ENCODE measurements at places on chromosomes 4 and X. TPM values are rescaled to one million over a fixed set of nuclear protein-coding genes. Genes with fewer than 3 reads are reported as not detected.

The GPRIN3 gene
- total RNA-seq = not detected

The C1GALT1C1 gene
- total RNA-seq = 17.0 TPM

The NALF2 gene
- 0.33 TPM for total RNA-seq

The BGN gene
- total RNA-seq = 2.6 TPM

The TBC1D8B gene
- total RNA-seq = 7.3 TPM

The TMEM150C gene
- 0.59 TPM for total RNA-seq

The NKX6-1 gene
- not detected for total RNA-seq

The ENAM gene
- not detected for total RNA-seq

The HHIP gene
- 2.8 TPM for total RNA-seq

The CACNA1F gene
- total RNA-seq = not detected

DNA sequence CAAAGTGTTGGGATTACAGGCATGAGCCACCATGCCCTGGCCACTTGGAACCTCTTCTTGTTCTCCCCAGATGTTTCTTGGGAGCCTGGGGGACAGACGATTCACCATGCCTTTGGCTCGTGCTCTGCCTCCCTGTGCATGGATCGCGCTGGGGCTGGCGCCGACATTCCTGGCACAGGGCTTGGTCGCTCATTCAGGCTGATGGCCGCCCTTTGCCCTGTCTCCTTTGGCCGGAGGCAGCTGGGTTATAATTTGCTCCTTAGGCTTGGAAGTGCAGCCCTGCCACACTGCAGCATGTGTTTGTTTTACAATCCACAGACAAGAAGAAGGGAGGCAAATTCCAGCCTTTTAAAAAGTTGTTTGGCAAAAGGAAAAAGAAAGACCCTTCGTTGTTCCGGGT lies 115.3 kb downstream of the AASDH start:
- DNase-seq = no peak

GRCh38 chr4:65498606-65499005 lies 171.7 kb downstream of the EPHA5 start:
- no peak for DNase-seq

DNA sequence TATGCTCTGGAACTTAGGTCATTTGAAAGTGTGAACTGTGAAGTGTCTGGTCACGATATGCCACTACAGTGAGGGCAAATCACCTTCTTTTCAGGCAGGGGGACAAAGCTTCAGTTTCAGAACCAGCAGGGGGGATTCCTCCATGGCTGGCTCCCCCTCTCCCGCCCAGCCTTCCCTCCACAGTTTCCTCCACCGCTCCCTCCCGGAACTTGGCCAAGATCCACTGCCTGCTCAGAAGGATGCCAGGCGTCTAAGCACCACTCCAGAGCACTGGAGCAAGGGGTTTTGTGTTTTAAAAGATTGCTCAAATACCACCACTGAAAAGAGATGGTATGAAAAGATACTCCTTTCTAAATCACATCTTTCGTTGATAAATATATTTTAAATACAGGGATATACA lies 126.9 kb downstream of the ELOVL6 start:
- DNase-seq = no peak

DNA sequence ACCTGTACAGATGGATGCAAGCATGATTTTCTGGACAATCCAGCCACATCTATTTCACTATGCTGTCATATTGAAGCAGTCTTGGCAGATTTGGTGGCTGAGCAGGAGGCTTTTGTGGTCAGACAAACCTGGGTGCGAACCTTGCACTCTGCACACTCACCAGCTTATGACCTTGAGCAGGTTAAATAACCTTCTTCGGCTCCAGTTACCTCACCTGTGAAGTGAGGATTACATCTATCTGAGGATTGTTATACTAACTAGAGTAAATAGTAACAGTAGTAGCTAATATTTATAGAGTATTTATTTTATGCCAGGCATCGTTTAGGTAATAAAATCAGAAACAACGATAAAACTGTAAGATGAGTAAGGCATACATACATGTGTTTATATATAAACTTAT lies 150.0 kb downstream of the PPP3CA start:
- no peak for DNase-seq

GRCh38 chrX:45900766-45901615 lies 644.2 kb downstream of the ZNF674 start:
- no peak for DNase-seq

GRCh38 chr4:122855353-122855890 lies 28.8 kb downstream of the FGF2 start:
- DNase-seq = no peak

DNA sequence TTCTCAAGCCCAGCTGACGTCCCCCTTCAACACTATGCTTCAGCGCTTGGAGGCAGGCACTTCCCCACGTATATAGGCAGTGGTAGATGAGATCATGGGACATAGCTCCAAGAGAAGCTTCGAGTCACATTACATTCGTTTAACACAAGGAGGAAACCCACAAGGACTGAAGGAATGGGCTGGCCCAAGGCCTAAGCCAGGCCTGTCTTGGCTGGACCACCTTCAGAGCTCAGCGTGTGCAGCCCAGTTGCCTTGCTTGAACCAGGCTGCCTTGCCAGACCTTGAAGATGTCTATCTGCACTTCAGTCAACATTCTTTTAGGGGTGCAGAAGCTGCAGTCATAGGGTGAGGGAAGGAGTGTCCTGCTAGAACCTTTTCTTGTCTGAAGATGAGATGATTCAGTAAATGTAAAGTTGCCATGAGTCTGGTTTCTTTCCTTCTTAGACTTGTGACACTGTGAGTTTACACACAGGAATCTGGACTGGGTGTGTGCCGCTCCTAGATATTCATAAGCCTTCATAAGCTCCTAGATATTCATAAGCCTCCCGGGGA lies 144.1 kb upstream of the RBPJ start:
- DNase-seq = peak; percentile 28

GRCh38 chr4:66949419-66949818 lies 595.9 kb downstream of the CENPC start:
- DNase-seq = no peak

DNA sequence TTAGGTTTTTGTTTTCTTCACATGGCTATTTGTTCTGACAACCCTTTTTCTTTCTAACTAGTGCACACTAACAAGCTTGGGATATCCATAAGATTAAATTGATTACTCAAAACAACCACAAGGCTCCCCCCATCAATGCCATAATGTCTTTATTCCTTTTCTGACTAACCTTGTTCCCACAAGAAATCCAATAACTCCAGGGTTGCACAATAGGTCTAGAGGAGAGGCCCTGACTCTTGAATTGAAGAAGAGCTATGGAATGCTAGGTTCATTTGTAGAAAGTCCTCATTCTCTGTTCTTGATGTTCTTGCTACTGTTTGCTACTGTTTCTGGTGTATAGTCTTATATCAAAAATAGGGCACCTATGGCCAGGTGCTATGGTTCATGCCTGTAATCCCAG lies 71.0 kb downstream of the PRRG1 start:
- peak; percentile 51 for DNase-seq

- DNase-seq = no peak
These were observed 27.8 kb upstream of the NXF3 start for GRCh38 chrX:103120748-103121147.

DNA sequence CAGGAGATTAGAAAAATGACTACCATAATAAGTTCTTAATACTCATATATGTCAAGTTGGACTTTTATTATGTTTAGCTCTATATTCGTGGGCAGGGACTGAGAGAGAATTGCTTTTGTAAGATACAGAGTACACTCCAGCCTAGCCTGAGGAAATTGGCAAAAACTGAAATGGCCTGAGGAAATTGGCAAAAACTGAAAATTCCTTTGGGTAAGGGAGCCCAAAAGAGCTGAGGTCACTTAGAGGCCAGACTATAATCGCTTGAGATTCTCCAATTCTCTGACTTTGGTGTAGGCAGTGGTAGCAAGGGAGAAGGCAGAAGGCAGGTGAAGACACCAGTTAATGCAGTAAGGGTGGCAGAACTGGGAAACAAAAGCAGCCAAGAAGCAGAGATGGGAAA lies 124.5 kb upstream of the HCCS start:
- no peak for DNase-seq

DNA sequence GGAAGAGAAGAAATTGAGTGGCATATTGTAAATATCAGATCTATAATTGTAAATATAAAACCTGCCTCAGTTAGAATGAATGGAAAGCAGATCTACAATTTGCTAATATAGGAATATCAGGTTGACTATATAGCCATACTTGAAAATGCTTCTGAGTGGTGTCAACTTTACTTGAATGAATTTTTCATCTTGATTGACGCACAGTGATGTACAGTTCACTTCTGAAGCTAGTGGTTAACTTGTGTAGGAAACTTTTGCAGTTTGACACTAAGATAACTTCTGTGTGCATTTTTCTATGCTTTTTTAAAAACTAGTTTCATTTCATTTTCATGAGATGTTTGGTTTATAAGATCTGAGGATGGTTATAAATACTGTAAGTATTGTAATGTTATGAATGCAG lies 132.6 kb downstream of the TET2 start:
- DNase-seq = no peak

GRCh38 chrX:47166126-47166525 lies 21.1 kb downstream of the RBM10 start:
- no peak for DNase-seq

DNA sequence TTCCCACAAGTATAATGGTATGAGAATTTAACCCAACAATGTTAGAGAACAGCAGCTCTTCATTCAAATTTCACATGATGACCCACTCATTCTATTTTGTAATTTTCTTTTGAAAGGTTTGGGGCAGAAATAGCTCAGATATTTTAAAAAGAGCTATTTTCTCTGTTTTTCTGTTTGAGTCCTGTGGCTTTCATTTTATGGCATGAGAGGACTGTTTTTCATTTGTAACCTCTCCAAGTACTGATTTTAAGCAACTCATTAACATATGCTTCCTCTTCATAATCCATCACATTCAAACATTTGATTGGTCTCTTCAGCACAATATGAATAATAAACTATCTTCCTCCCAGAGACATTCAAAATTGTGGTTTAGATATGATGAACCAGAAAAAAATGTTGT lies 129.0 kb upstream of the TEX13A start:
- no peak for DNase-seq

DNA sequence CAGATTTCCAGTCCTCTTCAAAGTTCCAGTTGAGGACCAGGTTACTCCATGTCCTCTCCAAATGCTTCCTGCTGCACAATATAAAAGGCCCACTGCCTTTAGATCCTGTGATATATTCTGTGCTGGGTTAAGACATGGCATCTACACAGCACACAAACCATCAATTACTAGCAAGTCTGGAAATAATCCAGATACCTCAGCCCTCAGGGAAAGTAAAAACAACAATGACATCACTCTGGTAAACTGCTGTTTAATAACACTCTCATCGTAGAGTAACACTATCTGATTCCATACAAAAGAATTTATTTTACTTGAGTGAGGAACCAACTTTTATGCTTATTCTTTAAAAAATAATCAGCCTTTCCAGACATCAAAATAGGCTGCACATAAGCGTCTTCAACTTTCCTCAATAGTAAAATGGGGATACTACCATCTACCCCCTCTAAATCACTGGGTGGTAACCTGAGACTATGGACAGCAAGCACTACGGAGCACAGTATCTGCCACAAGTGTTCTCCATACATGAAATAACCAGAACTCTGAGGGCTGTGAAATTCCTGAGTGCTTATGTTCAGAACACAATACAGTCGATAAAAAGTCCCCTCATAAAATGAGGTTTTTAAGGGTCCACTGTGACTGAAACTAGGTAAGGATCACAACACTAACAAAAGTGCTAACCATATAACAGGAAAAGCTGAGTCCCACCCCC lies 53.4 kb downstream of the ABCG2 start:
- DNase-seq = peak; percentile 87

- no peak for DNase-seq
These were observed 268.7 kb downstream of the MAPK10 start for GRCh38 chr4:86091201-86091600.

DNA sequence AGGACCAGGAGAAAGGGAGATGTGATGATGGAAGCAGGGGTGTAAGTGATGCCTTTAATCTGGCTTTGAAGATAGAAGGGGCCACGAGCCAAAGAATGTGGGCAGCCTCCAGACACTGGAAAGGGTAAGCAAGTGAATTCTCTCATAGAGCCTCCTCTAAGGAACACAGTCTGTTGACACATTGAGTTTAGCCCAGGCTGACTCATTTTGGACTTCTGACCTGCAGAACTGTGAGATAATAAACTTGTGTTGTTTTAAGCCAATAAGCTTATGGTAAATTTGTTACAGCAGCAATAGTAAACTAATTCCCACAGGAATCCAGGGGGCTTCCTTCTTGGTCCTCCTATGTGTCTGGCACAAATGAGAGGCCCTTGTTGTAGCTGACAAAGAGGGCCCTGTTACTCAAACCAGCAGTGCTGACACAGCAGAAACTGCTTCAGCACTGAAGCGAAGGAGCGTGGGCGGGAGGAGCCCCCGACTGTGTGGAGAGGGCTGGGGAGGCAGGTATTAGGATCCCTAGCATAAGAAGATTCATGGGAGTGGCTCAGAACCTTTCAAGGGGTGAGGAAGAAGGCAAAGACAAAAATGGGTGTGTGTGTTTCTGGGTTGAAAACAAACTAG lies 268.7 kb downstream of the NR3C2 start:
- DNase-seq = no peak

- peak; percentile 86 for DNase-seq
These were observed 65.0 kb downstream of the COQ2 start for GRCh38 chr4:83219344-83220331.

DNA sequence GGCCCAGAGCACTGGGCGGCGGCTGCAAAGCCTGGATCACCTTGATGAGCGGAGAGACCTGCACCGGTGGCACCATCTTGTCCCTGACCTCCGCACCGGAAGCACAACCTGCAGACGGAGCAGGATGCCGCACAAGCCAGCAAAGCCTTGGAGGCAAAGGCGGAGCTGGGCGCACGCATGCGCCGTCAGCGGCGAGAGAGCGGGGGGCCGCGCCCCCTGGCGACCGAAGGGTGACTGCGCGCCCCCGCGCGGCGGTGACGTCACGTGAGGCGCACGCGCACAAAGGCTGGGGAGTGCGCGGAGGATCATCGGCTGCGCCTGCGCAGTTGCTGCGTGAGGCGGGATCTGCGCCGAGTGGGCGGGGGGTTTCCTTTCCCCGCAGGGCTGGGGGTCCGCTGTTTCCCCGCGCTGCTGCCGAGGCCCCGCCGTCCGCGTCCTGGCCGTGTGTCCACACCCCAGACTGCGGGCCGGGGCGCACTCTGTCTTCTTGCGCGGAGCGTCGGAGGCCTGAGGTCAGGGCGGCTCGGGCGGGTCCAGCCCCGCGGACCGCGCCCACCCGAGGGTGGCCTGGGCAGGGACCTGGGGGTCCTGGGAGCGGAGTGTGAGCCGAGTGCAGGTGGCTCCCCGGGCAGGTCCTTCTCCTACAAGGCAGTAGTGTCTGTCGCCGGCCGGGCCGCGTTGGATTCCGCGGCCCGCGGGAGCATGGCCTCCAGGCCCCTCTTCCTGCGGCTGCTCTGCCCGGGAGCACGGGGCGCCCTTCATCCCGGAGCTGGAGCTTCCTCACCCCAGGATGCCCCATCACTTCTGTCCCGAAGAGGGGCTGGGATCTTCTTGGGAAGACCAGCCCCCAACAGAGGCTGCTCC lies at the start of the genes ATP5ME and MYL5:
TSS of gene ATP5ME (minus strand) at position 105 of the 864 bp plus-strand sequence. CDS start at position 76, 29 bp downstream.
TSS of gene MYL5 (plus strand) at position 371 of the 864 bp plus-strand sequence. CDS start 3,485 bp downstream, outside the sequence.
- DNase-seq = peak; percentile 95

GRCh38 chr4:112517067-112517634 lies 1.2 kb upstream of the NEUROG2 start:
- no peak for DNase-seq

GRCh38 chrX:10146346-10146745 lies 10.4 kb upstream of the CLCN4 start:
- no peak for DNase-seq

All from mammary epithelial cell (primary cell).